ENCODE measurements at places on chromosomes 6 and 20. TPM values are rescaled to one million over a fixed set of nuclear protein-coding genes. Genes with fewer than 3 reads are reported as not detected.

Gene HLA-DQA1
- polyA plus RNA-seq, result 12.5 TPM

Gene RAET1E
- polyA plus RNA-seq, result 2.6 TPM

Gene PAK5
- 0.35 TPM for polyA plus RNA-seq

Gene SLCO4A1
- 14.7 TPM for polyA plus RNA-seq

Gene VSTM2L
- polyA plus RNA-seq, result 3.7 TPM

Gene OPN5
- 0.19 TPM for polyA plus RNA-seq

Gene ZNF334
- 4.4 TPM for polyA plus RNA-seq

Gene SPATA25
- polyA plus RNA-seq, result not detected

Gene KHDC1L
- 0.23 TPM for polyA plus RNA-seq

Gene HEY2
- polyA plus RNA-seq, result 0.83 TPM

Gene TRIM10
- not detected for polyA plus RNA-seq

Gene CHD6
- polyA plus RNA-seq, result 4.4 TPM

Gene ENPP5
- polyA plus RNA-seq, result 1.8 TPM

Gene ADGB
- polyA plus RNA-seq, result not detected

Gene PRDM1
- polyA plus RNA-seq, result 7.0 TPM

Gene ASF1A
- 15.1 TPM for polyA plus RNA-seq

Gene GGT7
- 12.8 TPM for polyA plus RNA-seq

Gene PSMA7
- 247 TPM for polyA plus RNA-seq

Gene POPDC3
- 8.7 TPM for polyA plus RNA-seq

Gene BTN3A1
- polyA plus RNA-seq, result 11.0 TPM

Gene SRSF6
- 46.7 TPM for polyA plus RNA-seq

Gene SLC17A9
- 1.1 TPM for polyA plus RNA-seq

Gene OR12D3
- polyA plus RNA-seq, result not detected

Gene DLK2
- polyA plus RNA-seq, result 17.0 TPM

Gene TPD52L2
- polyA plus RNA-seq, result 72.8 TPM

Gene RHAG
- polyA plus RNA-seq, result 0.19 TPM

Gene FABP7
- not detected for polyA plus RNA-seq

Gene CLPSL1
- polyA plus RNA-seq, result not detected

Gene DEFB118
- polyA plus RNA-seq, result not detected

Gene SPEF1
- 0.19 TPM for polyA plus RNA-seq

Gene DEFB127
- polyA plus RNA-seq, result not detected

Gene CTCFL
- not detected for polyA plus RNA-seq

Gene PTCRA
- polyA plus RNA-seq, result not detected

Gene TASP1
- polyA plus RNA-seq, result 4.8 TPM

Gene VGLL2
- not detected for polyA plus RNA-seq

Gene GTSF1L
- not detected for polyA plus RNA-seq

Gene PKIG
- 124 TPM for polyA plus RNA-seq

Gene PACRG
- 2.5 TPM for polyA plus RNA-seq

Gene AIF1
- 68.7 TPM for polyA plus RNA-seq

Gene STMND1
- not detected for polyA plus RNA-seq

Gene OPRL1
- 0.25 TPM for polyA plus RNA-seq

Gene CTAGE9
- polyA plus RNA-seq, result not detected

Gene OR2H2
- not detected for polyA plus RNA-seq

Gene LGSN
- not detected for polyA plus RNA-seq

Gene TMC2
- polyA plus RNA-seq, result not detected

Gene SLC17A3
- not detected for polyA plus RNA-seq

Gene SLC52A3
- polyA plus RNA-seq, result 2.5 TPM

Gene PPP1R3G
- 0.12 TPM for polyA plus RNA-seq

Gene NRSN1
- polyA plus RNA-seq, result 0.25 TPM

Gene RCAN2
- 23.8 TPM for polyA plus RNA-seq

Gene UST
- 6.3 TPM for polyA plus RNA-seq

Gene ACTL10
- 1.4 TPM for polyA plus RNA-seq

Gene TAGAP
- polyA plus RNA-seq, result 1.4 TPM

Gene MKKS
- polyA plus RNA-seq, result 12.4 TPM
